NCI-H748 treated with DMSO at 0.1 percent for 48 hours (cell line): ENCODE measurements at places on chromosomes 12 and 14.

DNA sequence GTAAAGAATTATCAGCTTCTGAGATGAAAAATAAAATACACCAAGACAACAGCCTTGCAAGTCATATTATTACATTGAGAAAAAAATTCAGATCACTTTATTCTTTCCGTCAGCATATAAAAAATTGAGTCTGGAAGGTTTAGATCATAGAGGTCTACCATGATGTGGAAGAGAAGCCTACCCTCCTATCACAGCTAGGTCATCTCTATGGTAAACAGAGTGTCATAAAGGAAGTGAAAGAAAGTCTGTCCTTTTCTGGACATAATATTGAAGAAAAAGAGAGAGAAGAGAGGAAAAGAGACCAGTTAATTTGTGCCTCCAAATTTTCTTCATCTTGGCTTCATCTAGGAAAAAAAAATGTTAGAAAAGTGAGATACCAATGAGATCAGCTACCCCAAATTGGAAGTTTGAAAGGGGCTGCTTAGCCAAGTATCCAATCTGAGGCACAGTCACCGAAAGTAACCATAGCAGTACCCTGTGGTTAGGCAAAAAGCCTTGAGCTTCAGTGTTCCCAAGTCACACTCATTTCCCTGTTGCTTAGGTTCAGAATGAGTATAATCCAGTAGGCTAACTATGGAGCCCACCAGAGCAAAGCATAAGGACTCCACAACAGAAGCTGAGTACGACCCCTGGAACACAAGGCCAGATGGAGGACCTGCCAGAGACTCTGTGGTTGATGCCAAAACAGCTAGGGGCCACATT lies 38.1 kb downstream of the DUSP6 start:
- no peak for DNase-seq

GRCh38 chr14:36091096-36091495 lies 85.4 kb downstream of the PTCSC3 start:
- no peak for DNase-seq

GRCh38 chr14:92373336-92373735 lies 50.4 kb downstream of the SLC24A4 start:
- DNase-seq: no peak

DNA sequence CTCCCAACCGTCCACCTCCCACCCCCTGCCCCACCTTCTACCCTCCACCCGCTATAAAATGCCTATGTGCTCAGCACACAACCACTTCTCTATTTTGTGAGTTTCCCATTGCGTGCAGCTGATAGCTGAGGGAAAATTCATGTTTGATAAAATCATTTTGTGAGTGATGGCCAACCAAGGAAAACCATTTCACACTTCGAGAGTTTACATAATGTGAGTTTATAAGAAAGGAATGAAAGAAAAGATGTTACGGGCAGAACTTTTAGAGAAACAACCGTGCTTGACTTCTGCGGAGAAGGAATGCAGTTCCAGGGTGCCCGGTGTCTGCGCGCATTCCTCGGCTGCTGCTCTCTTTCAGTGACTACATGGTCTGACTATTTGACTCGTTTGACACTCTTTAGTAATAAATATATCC lies 140.9 kb downstream of the EFCAB11 start:
- no peak for DNase-seq

GRCh38 chr12:95238150-95238549 lies 20.5 kb downstream of the VEZT start:
- no peak for DNase-seq

GRCh38 chr14:75660630-75661498 lies at the start of the genes ERG28 and TTLL5:
ERG28 (minus strand) TSS chr14:75660876; CDS start chr14:75657502, 3,374 bp downstream.
TTLL5 (plus strand) TSS chr14:75661246; CDS start chr14:75663150, 1,904 bp downstream.
- peak; percentile 98 for DNase-seq

DNA sequence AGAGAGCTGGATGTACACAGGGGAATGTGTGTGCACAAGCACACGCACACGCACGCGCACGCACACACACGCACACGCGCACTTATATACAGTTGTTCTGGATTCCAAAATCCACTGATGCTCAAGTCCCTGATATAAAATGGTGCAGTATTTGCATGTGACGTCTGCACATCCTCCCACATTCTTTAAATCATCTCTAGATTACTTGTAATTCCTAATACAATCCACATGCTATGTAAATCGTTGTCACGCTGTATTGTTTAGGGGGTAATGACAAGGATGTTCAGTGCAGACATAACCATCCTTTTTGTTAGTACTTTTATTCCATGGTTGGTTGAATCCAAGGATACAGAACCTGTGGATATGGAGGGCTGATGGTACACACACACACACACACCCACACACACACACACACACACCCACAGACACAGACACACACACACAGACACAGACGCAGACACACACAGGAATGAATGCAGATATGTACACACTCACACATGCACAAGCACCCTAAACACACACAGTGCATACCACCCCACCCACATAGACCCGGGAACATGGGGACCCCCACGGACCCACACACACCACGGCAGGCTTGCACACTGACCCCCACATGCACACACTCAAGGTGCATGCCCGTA lies 188.5 kb upstream of the PRMT8 start:
- no peak for DNase-seq

GRCh38 chr12:48157889-48158370 lies 615 bp upstream of the ASB8 start:
- no peak for DNase-seq

GRCh38 chr12:14157088-14157747 lies 175.8 kb upstream of the GRIN2B start:
- DNase-seq: no peak

DNA sequence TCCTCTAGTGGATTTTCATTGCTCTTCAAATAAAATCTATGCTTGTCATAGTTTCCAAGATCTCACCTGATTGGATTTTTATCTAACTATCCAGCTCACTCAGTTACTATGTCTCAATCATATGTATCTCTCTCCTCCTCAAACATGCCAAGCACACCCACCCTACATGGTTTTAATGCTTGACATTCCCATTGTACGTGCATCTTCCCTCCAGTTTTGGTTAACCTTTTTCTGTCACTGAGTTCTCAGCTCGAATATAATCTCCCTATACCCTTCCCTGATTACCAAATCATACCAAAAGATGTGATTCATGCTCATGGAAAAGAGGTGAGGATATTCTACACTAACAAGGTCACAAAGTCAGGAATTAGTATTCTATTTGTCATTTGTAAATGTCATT lies 12.0 kb upstream of the PTPRQ start:
- no peak for DNase-seq

DNA sequence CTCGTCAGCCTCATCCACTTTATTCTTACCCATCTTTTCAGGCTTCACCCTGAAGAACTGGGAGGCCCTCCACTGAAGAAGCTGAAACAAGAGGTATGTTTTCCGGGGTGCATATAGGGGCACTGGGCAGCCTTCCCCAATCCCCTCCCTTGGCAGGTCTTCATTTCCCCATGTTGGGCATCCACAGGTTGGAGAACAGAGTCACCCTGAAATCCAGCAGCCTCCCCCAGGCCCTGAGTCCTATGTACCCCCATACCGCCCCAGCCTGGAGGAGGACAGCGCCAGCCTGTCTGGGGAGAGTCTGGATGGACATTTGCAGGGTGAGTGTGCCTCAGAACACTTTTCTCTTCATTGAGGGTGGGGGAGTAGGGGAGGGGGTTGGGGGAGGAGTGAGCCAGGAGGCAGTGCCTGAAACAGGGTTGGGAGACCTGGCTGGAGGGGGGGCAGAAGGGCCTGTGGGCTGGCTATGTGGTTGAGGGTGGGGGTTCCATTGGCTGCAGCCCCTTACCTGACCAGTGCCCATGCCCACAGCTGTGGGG lies 4.0 kb downstream of the NAB2 start:
- peak; percentile 8 for DNase-seq
